ENCODE measurements at places on chromosomes 4 and X.

DNA sequence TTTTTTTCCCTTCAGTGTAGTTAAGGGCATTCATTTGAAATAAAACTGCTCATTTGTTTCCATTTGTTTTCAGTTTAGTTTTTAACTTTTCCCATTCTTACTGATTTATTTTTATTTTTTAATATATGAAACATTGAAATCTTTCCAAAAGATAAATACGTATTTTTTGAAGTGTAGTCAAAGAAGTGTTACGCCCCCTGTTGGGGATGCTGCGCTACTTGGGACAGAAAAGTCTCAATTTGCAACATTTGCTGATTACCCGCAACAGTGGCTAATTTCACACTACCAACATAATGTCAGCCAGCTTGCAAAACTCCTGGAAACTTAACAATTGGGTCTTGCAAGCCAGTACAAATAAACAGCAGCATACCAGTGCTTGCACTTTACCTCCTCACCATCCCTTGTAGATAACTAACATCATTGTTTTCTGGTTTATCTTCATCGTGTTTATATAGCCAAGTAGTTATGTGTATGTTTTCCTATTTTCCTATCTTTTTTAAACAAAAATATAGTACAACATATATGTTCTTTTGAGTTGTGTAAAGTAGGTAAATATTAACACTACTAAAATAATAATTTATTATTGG is 158.6 kb downstream of the STPG2 start:
- DNase-seq = no peak

- DNase-seq = no peak
Observed at GRCh38 chr4:98505992-98506391, 152.4 kb downstream of the TSPAN5 start.

DNA sequence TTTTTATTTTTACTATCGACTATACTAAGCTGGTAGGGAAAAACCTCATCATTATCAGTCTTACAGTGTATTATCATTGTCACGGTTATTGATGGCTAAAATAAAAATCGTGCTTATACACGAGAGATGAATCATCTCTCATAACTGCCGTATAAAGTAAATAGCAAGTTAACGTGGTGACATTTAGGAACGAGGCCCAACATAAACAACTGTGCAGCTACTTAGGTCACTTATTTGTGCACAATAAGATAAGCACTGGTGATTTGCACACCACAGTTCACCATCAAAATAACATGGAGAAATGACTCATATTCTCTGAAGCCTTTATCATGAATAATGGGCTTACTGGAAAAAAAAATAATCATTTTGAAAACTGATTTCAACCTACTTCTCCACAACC is 482.0 kb upstream of the TENM3 start:
- DNase-seq = no peak

DNA sequence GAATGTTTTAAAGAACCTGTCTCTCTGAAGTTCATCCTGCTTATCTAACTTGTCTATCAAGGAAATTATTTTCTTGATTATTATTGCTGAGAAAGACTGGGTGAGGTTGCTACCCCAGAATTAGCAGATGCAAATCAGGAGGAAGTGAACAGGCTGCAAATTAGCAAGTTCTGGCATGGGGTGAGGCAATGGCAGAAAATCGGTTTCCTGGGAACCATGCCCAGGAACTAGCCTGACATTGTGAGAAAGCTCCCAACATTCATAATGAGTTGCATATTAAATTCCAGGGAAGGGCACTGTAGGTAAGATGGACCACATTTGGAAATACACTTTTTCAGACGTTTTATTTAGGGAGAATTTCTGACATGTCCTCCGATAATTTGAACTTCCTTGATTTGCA is 11.6 kb downstream of the ARSF start:
- DNase-seq = no peak

DNA sequence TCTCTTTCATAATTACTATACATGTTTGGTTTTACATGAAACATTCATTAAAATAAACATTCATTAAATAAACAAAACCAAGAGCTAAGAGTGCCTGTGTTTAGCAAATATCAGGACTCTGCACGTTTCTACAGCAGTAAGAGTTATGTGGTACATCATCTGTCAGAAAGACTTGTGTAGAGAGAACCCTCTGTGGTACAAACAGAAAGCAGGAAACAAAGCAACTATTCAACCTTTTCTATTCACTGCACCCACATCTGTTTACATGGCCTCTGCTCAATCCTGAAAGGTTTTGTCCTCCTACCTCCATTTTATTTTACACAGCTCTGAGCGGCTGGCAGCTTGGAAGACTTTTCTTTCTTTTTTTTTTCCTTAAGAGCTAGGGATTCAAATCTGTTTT is 90.7 kb upstream of the PCDH18 start:
- DNase-seq = no peak

Data from CD4-positive, alpha-beta memory T cell (primary cell).